Right forelimb (tissue), 1 donor: ENCODE measurements at places on chromosomes 2 and 18.
A peak's percentile ranks its signal among the peaks of the same experiment; 100 is the strongest.

GRCh38 chr2:64950226-64951160 lies 38.7 kb upstream of the SLC1A4 start:
- no peak for DNase-seq

- peak; percentile 31 for DNase-seq
Measured at GRCh38 chr2:239220981-239221396, 179.8 kb downstream of the HDAC4 start.

- no peak for DNase-seq
Measured at GRCh38 chr18:75654386-75654785, 226.9 kb upstream of the SMIM21 start.

- DNase-seq = no peak
Measured at GRCh38 chr2:119491776-119492525, 32.3 kb downstream of the SCTR start.

DNA sequence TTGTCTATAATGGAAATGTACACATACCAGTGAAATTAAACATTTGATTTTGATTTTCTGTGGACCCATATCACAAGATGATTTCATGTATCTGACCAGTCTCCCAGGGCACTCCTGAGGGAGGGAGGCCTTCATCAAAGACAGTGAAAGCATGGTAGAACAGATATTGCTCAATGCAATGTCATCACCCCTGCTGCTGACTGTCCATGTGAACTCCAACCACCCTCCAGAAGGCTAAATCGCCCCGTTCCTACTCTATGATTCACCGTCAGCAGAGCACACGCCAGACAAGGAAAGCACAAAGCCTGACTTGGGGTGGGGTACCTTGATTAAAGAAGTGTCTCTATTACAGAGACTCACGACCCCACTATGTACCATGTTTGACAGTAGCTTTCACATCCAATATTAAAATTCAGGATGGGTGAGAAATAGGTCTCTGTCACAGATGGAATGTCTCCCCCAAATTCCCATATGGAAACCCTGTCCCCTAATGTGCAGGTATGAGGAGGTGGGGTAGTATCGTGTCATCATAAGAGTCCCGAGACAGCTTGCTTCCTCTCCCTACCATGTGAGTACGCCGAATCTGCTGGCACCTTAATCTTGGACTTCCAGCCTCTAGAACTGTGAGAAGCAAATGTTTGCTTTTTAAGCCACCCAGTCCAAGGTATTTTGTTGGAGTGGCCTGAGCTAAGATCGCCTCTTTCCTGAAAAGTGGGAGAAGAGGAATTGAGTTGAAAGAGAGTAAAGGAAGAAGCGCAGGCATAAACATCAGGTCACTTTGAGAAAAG lies 42.4 kb downstream of the CYB5A start:
- DNase-seq = no peak

GRCh38 chr2:9617749-9618148 lies 13.0 kb downstream of the YWHAQ start:
- no peak for DNase-seq

DNA sequence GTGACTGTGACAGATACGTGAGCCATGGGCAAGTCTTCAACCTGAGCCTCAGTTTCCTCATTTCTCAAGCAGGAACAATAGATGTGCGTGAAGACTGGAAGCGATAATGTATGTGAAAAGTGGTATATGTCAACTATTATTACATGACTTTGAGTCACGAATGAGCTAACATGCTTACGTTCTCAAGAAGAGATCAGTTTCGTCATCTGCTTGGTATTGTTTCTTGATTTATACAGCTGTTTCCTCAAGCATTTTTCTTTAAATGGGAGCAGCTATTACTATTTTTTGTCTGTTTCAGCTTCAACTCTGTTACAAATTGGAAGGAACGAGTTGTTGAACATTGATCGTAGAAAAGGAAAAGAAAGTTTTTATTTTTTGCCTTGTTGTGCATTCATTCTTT lies 48.5 kb upstream of the THOC1 start:
- DNase-seq = no peak

GRCh38 chr2:36734304-36734703 lies 37.8 kb downstream of the VIT start:
- DNase-seq = no peak

DNA sequence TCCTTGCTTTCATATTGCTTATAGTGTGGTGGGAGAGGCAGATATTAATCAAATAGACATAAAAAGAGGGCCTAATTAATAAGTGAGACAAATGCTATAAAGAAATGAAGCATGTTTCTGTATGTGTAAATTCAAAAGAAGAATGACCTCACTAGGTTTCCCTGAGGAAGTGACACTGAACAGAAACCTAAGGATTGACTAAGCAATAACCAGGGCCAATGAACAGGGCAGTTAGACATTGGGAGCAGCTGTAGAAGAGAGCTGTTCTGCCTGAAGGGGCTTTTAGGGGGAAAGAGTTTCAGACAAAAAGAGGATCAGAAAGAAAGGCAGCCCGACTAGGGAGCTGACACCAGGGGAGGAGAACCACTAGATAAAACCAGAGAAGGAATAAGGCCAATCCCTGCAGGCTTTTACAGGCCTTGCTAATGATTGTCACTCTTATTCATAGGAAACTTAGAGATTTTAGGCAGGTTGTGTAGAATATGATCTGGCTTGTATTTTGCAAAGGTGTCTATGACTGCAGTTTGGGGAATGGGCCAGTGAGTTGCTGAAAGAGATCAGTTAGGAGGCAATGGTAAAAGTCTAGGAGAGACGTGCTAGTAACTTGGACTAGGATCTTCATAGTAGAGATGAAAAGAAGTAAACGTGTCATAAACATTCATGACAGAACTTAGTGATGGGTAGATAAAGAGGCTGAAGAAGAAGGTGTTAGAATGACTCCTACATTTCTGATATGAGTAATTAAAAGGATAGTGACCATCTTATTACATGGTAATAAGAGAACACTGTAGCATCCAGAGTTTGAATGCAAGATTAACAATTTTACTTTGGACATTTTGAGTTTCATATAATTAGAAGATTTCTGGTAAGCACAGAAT lies 26.8 kb upstream of the NABP1 start:
- DNase-seq = no peak

GRCh38 chr2:237201461-237202287 lies 116.0 kb downstream of the COPS8 start:
- DNase-seq = no peak

DNA sequence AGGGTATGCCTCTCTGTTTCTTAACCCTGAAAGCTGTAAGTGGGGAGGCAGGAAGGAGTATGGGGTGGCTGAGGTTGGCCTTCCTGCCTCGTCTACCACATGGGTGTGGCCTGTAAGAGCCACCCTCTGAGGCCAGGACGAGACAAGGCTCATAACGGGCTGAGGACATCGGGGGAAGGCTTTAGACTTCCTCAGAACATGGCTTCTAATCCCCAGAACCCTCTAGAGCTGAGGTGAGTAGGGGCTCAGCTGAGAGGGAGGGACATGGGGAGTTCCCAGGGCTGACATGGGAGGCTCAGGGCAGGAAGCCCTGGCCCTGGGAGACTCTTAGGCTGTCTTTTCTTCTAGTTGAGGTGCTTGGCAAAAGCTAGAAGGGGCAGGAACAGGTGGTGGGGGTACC lies 36.7 kb downstream of the EMX1 start:
- no peak for DNase-seq

GRCh38 chr18:24964216-24964615 lies 387.8 kb downstream of the ZNF521 start:
- DNase-seq = no peak

DNA sequence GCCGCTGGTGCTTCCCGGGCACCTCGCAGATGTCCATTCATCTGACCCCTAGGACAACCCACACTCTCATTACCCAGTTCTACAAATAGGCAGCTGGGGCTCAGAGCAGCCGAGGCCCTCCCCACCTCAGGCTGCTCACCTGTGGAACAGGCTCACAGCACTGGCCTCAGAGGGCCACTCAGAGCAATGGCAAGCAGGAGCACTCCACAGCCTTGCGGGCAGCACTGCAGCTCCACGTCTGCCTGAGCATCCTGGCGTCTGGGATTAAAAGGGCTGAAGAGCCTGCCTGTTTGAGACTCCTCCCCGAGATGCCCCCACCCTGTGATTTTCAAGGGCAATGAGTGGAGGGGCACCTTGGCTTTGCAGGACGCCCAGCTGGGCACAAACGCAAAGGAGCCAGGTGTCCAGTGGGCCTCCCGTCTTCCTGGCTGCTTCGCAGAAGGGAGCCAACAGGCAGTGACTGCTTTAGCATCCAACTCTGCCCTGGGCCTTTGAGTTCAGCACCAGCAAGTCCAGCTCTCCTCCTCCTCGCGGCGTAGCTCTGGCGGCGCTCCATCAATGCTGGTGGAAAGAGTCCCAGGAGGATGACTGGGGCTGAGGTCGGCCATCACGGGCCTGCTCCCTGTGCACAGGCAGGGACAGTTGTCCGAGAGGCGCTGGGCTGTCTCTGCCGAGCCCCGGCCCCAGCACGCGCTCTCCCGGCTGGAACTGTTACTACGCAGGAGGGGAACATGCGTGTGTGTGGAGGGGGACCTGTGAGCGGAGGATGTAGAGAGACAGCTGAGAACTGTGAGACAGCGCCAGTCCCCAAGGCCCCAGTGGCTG lies 297.2 kb downstream of the NDUFA10 start:
- no peak for DNase-seq

DNA sequence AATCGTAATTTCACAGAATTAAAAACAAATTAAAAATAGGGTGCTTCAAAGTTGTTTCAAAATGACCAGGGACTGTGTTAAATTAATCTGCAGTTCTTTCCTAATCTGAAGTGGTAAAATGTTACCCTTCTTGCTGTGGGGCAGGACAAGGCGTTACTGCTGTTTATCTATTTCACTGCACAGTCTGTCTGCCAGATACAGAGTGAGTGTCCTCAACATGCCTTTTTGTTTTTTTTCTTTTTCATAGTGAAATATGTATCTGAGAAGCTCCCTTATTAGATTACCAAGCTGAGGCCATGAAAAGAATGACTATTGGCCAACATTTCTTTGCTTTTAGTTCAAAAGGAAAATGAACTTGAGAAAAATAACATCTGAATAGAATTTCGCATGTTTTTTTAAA lies 38.0 kb downstream of the KCTD1 start:
- DNase-seq = no peak

GRCh38 chr2:130720036-130720435 lies 8.8 kb upstream of the GPR148 start:
- DNase-seq = no peak
